ENCODE measurements at places on chromosomes 12 and 14.

DNA sequence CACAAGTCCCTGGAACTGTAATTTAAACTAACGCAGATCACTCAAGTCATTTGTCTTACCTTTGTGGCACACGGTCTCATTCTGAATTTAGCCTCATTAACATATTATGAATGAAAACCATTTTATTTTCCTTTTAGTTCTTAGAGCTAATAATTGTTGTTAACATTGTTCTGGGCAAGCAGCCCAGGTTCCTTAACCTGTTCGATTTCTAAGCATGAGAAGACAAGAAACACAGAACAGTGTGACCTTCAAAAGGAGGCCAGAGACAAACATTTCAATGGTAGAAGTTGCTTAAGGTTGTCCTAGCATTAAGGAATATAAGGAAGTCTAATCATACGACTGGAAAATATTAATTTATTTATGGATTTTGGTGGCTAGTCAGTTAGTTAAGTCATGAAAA lies 35.2 kb downstream of the PIWIL1 start:
- no peak for DNase-seq

GRCh38 chr12:133165776-133166175 lies 15.5 kb upstream of the ZNF268 start:
- DNase-seq: no peak

GRCh38 chr14:49861699-49862088 lies 9.1 kb upstream of the NEMF start:
- no peak for DNase-seq

DNA sequence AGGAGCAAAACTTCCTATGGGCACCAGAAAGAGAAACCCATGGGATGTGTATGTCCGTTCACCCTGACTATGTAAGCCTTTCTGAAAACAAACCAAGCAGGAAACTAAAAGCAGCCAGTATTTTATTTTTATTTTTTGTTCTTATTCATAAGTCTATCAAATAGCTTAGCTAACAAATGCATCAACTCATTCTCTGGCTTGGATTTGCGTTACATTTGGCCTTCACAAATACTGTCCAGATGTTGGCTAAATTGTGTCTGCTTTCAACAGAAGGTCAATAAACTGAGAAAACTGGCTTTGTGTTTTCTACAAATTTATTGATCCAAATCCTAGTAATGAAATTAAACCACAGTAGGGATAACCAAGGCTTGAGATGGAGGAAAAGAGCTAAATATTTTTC lies 379.0 kb downstream of the NOVA1 start:
- no peak for DNase-seq

DNA sequence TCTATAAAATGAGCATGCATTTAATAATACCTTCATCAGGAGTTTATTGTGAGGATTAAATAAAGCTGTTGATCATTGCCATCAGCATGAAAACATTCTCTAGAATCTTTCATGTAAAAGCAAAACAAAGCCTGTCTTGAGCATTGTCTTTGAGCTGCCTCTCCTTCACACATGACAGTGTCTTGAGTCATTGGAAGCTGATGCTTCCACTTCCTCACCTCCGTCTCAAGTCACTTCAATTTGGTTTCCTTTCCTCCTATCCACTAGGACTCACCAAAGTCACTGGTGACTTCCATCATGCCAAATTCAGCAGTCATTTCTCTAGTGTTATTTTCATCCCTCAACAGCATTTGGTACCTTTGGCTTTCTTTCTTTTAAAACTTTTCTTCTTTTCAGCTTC lies 31.6 kb upstream of the MYBPC1 start:
- DNase-seq: no peak

GRCh38 chr14:99480917-99481744 lies at the start of gene CCNK:
Gene CCNK (plus strand): TSS chr14:99481409. CDS start chr14:99492678, 11,269 bp downstream.
- DNase-seq: peak; percentile 100

DNA sequence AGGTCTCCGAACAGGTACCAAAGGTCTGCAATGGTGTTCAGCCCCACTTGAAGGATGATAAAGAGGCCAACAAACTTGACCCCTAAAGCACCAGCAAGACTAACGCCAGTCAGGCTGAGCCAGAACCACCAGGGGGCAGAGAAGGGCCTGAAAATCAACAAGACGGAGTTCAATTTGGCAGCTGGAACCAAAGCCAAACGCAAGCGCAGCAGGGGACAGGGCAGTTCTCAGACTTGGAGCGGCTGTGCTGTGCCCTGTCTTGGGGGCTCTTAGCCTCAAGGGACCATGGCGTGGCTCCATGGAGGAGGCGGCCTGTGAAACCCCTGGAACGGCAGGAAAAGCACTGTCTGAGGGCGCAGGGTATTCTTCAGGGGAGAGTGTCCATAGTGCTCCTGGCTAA lies 19.6 kb downstream of the POMT2 start:
- no peak for DNase-seq

DNA sequence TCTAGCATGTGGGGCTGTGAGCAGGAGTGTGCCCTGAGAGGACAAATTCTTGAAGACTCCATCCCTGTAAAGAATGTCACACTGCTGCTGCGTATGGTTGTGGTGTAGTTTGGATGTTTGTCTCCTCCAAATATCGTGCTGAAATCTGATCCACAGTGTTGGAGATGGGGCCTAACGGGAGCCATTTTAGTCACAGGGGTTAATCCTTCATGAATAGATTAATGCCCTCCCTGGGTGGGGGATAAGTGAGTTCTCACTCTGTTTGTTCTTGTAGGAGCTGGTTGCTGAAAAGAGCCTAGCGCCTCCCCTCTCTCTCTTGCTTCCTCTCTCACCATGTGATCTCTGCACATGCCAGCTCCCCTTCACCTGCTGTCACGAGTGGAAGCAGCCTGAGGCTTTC lies 94.5 kb upstream of the VASH1 start:
- DNase-seq: no peak

Data from NCI-H2081 treated with DMSO at 0.1 percent for 48 hours (cell line).